ENCODE measurements at places on chromosomes 4 and X.

GRCh38 chr4:74282926-74283325 lies 25.3 kb upstream of the EPGN start:
- DNase-seq = no peak

- DNase-seq = no peak
These were observed 300.1 kb upstream of the SLC7A11 start for GRCh38 chr4:138542191-138542776.

DNA sequence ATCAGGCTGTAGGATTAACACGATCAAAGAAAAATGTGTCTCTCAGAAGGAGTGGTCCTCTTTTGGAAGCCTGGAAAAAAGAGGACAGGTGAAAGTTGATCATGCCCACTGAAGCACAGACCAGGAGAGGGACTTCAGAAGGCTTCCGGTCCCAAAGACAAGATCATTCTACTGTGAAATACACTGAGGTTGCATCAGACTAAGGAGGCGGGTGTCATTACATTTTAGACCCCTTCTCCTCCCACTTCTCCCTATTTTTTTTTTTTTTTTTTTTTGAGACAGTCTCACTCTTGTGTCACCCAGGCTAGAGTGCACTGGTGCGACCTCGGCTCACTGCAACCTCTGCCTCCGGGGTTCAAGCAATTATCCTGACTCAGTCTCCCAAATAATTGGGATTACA lies 67.5 kb downstream of the RBM47 start:
- no peak for DNase-seq

- DNase-seq = no peak
These were observed 69.9 kb downstream of the MFAP3L start for GRCh38 chr4:169956091-169956843.

GRCh38 chr4:48683784-48684666 lies 96.1 kb downstream of the FRYL start:
- no peak for DNase-seq

DNA sequence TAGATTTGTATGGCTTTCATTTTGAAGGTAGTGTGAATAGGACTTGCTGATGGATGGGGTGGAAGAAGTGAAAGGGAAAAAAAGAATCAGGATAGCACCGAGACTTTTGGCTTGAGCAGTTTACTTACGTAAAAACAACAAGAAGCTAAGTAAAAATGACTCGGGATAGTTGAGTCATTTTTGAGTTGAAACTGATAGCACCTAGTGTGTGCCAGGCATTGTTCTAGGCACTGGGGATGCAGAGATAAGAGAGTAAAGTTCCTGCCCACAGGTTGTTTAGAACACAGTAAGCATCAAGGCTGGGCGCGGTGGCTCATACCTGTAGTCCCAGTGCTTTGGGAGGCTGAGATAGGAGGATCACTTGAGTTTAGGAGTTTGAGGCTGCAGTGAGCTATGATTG lies 34.7 kb downstream of the ADD1 start:
- no peak for DNase-seq

GRCh38 chr4:156228676-156229075 lies 275.0 kb upstream of the CTSO start:
- DNase-seq = no peak

- DNase-seq = no peak
These were observed 63.9 kb downstream of the TRMT44 start for GRCh38 chr4:8504279-8505007.

DNA sequence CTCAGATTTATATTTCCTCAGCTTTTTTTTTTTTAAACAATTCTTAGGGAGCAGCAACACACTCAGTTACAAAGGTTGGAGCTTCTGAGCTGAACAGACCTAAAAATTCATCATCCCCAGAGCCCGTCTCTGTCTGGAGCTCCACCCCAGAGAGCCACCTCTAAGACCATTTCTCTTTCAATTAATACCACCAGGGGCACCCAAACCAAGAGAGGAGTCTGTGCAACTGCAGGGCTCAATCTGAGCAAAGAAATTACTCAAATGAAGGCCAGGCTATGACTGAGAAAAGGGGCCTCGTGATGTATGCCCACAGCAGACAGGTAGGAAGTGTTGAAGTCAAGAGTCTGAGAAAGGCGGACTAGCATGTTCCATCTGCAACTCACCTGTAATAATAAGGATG lies 95.5 kb downstream of the C4orf51 start:
- no peak for DNase-seq

- no peak for DNase-seq
These were observed 11.1 kb upstream of the CC2D2A start for GRCh38 chr4:15458616-15459015.

DNA sequence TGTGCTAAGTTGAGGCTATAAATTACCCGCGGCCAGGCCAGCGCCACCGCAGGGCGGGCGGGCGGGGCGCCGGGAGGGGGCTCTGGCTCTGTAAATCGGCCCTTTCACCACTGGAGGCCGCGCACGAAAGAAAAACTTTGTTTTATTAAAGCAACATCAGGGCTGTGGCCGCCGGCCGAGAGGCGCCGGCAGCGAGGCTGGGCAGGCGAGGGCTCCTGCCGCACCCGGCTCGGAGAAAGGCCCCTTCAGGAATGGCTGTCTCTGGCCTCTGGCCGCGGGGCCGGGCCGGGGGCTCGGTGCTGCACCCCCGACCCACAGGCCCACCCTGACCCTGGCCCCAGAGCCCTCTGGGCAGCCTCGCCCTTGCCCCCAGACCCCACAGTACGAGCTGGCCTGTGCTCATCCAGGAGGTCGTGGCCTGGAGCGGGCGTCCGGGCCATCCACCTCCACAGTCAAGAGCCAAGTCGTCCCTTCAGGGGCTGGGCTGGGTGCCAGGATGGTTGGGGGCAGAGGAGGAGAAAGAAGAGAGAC lies 29.5 kb upstream of the FGFR3 start:
- DNase-seq = no peak

GRCh38 chr4:77015390-77015789 lies 60.4 kb downstream of the CCNI start:
- DNase-seq = no peak

DNA sequence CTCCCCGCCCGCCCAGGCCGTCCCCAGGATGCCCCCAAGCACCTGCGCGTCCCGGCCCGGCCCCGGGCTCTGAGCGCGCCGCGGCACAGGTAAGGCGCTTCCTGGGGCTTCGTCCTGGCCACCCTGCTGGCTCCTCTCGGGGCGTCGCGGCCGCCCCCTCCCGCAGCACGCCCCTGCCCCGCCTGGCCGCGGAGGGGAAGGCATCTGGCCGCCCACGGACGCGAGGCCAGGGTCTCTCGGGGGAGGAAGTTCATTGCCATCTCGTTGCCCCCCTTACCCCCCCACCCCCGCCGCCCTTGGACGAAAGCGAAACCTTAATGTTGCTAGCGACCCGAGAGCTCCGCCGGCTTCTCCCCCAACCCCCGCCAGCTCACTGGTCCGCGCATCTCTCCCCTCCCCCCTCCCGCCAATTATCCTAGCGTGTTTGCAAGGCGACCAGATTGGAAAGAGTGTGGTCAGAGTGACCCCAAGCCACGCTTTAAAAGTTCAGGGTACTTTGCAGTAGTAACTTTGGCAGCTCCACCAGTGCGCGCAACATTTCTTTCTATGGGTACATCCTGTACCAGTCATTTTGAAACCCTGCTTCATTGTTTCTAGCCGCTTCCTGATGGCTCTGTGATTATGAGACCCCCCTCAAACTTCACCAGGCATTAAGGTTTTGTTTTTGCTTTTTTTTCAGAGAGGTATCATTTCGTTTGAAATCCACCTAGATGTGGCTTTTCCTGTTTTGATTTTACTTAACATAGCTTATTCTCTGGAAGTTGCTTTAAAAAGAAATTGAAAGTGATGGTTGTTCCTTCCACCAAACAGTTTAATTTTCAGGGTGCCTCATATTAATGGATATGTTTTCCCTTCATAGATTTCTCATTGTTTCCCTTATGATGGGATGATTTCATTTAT lies 626 bp downstream of the TBC1D1 start:
- DNase-seq = no peak

DNA sequence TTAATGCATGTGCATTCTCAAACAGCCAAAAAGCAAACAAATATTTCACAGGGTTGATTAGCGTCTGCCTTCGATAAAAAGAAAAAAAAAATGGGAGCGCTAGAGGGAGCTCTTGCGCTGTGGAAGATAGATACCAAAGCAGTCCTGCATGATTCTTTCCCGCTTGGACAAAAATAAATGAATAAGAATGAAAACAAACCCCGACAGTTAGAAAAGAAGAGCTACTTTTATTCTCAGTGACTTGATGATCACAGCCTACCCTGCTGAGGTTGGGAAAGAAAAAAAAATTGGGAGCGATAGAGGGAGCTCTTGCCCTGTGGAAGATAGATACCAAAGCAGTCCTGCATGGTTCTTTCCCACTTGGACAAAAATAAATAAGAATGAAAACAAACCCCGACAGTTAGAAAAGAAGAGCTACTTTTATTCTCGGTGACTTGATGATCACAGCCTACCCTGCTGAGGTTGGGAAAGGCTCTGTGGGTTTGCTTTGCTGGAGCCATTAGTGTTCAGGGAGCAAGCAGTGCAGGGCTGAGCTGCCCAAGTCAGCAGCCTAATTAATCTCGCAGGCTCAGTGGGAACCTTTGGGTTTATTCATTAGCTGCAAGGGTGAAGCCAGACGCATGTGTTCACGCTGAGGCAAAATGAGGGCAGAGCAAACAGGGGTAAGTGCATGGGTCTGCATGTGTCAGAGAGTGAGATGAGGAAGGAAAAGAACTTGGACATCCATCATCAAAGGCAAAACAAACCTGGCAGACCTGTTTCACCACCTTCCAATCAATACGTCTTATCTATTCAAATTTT lies 249.3 kb upstream of the PRKX start:
- peak; percentile 1 for DNase-seq

DNA sequence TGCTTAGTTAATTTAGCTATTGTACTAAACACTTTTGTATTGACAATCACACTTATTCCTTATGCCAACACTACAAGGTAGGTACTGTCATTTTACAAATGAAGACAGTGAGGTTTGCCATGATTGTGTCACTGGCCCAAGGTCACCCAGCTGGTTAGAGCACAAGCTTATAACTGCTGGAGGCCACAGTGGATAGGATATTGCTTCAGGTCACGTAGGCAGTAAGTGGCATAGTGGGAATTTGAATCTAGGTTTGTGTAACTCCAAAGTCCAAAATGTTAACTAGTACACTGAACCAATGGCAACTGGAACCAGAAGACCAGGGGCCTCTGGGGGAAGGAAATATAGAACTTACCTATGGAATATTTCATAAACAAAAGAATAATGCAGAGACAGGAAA lies 21.1 kb upstream of the PITX2 start:
- no peak for DNase-seq

- no peak for DNase-seq
These were observed 89.1 kb downstream of the AKAP4 start for GRCh38 chrX:50111742-50112141.

GRCh38 chr4:119132306-119132705 lies 3.3 kb upstream of the MYOZ2 start:
- no peak for DNase-seq

- DNase-seq = no peak
These were observed 9.5 kb downstream of the ADH1A start for GRCh38 chr4:99281261-99281660.

- no peak for DNase-seq
These were observed 61.6 kb upstream of the NAP1L5 start for GRCh38 chr4:88759039-88759894.

DNA sequence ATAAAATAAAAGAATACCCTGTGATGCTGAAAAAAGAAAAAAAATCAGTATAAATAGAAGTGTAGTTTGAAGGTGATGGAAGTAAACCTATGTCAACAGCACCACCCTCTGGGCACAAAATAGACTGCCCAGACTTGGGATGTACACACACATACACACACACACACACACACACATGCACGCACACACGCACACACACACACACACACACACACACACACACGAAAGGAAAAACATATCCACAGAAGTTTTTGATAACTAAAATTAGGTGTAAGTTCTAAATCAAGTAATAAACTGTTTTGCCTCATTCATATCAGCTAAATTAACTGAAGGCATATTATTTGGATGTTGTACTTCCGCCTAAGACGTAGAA lies 40.5 kb downstream of the ANXA5 start:
- peak; percentile 10 for DNase-seq

DNA sequence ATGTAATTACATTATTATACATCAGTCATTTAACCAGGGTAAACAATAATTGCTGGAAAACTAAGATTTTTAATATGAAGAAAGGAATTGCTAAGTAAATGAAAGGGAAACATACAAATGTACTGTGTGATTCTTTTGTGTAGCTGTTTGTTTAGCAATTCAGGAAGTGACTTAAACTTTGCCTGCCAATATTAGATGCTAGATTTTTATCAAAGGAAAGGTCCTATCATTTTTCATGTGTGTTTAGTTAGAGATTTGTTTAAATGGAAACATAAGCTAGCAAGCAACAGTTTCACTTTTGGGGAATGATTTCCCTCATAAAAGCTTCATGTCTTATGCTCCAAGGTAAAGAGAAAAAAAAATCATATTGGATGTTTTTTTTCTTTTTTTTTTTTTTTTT lies 95.1 kb upstream of the LIMCH1 start:
- DNase-seq = no peak

DNA sequence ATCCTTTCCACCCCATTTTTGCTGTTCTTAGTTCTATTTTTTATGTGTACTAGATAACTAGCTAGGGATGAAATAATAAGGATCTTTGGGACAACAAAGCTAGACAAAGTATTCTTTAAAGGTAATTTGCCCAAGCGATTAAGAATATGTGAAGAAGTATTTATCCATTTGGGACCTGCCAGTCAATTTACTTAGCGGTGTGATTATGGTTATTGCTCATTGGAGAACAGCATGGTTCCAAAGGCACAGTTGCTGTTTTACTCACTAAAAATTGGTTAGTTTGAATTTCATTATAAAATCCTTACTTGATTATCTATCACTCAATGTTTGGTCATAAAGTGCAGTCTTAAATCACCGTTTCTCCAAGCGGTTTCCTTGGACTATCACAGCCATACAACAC lies 124.1 kb downstream of the SNCA start:
- no peak for DNase-seq

GRCh38 chrX:24245202-24245601 lies 68.7 kb downstream of the SUPT20HL2 start:
- DNase-seq = no peak

- DNase-seq = no peak
These were observed 106.7 kb upstream of the PRKX start for GRCh38 chrX:3820167-3820566.

- DNase-seq = no peak
These were observed 752 bp downstream of the SEPTIN11 start for GRCh38 chr4:76950052-76950955.

GRCh38 chr4:184409911-184410692 lies 64.2 kb downstream of the IRF2 start:
- DNase-seq = no peak

- no peak for DNase-seq
These were observed 47.1 kb upstream of the PCDH10 start for GRCh38 chr4:133102043-133102442.

DNA sequence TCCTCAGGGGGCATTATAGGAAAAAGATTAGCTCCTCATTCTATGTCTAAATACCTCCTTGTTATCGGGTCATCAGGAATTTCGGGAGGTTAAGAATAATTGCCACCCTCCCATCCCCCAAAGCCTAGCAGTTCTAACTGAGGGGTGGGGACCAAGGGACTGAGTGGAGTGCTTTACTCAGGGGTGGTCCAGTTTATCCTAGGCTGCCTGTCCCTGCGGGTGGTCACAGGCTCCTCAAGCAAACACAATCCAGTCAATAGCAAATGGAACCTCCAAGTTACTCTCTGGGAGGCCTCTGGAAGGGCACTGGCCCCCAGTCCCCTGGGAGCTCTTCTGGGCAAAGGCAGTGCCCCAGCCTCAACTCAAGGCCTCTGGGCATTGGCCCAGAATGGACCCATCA lies 6.7 kb downstream of the ELF4 start:
- DNase-seq = no peak

GRCh38 chrX:81414630-81415029 lies 212.7 kb downstream of the SH3BGRL start:
- DNase-seq = no peak

All from Panc1 (cell line).